ENCODE measurements at places on chromosomes 5 and 9.

DNA sequence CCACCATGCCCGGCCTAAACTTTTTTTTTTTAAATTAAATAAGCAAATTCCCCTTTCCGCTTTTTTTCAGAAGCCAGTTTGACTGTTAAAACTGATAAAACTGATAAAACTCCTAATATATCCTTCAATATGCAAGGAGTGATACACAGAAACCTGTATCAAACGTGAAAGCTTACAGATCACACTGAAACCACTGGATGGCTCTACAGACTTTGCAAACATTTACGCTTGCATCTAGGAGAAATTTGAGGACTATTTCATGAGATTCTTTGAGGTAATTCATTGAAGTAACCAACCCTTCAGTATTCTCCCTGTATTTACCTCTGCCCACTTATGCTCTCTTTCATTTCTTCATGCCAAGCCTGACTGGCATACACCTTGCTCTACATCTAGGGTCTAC lies 40.6 kb upstream of the CHD1 start:
- no peak for DNase-seq

DNA sequence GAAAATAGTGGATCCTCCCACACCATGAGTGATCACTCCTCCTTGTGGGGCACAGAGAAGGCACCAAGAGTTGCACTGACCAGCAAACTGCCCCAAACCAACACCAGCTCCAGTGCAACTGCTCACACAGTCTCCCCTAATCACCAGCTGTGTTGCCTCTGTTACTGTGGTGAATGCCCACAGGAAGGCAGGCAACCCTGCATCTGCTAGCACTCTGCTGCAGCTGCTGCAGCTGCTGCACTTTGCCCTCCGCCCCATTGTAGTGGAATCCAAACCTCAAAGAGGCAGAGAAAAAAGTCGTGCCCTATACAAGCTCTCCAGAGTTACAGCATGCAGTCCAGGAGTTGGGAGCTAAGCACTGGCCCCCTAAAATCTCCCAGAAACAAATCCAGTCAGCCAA lies 339.6 kb downstream of the TRIM36 start:
- no peak for DNase-seq

- DNase-seq: no peak
These were observed 10.4 kb downstream of the CCL28 start for GRCh38 chr5:43401827-43402226.

DNA sequence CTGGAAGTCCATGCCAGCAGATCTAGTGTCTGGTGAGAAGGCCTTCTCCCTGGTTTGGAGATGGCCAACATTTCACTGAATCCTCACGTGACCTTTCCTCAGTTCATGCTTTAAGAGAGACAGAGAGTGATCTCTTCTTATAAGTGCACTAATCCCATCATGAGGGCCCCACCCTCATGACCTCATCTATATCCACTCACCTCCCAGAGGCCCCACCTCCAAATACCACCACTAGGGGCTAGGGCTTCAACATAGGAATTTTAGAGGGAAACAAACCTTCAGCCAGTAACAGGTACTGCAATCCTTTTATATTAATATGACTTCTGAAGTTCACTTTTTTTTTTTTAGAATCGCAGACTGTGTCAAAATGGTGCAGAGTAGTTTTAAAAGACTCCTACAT lies 496.9 kb upstream of the ADAMTS16 start:
- DNase-seq: no peak

GRCh38 chr5:168364151-168364661 lies 72.8 kb downstream of the WWC1 start:
- no peak for DNase-seq

GRCh38 chr5:172450861-172451695 lies 3.2 kb downstream of the SH3PXD2B start:
- no peak for DNase-seq

DNA sequence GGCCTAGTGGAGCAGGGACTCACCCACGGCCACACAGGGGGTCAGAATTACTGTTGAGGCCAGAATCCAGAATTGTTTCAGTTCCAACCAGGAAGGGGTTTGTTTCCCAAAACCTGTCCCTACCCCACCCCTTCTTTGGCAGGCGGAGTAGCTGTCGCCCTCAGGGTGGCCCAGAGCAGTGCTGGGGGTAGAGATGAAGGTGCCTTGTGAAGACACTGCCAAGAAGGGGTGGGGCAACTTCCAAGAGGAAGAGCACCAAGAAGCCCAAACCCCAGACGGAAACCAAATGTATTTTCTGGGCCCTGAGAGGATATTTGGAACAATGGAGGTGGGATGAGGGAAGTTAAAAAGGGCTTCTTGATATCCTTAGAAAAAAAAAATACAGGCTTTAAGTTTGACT lies 11.4 kb upstream of the NDST1 start:
- DNase-seq: no peak

DNA sequence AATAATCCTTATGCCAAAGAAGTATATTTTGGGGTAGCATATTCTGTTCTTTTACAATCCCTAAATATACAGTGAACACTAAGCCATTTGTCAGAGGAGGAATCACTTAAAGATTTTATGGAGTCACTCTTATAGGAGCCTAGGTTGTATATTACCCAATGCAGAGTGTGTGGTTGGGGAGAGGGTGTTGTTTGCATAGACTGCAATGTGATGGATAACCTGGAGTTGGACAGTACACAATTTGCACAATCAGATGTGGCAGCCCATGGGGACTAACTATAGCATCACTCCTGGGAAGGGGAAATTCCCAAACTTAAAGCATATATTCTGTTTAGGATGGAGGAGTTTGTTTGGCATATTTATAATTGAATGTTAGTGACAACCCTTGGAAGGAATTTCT lies 9.6 kb upstream of the NDFIP1 start:
- no peak for DNase-seq

GRCh38 chr5:149294872-149295829 lies 23.5 kb downstream of the AFAP1L1 start:
- DNase-seq: no peak

DNA sequence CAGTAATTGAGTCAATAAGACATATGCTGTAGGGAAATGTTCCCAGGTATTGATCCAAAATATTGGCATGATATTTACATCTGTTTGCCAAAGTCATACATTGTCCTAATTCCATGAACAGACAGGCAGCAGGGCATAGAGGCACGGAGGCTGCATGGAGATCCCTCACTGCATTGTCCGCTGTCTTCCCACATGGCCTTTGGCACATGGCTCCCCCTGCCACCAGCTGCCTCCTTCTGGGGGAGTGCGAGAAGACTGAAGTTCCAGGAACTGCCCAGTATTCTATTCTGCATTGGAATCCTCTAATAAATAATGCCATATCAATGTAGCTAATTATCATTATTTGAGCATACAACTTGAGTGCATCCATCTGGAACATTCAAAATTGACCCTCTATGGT lies 269.0 kb downstream of the FBXL7 start:
- no peak for DNase-seq
